Retinal pigment epithelial cell (primary cell): ENCODE measurements at places on chromosomes 1 and 21.

- DNase-seq = no peak
Measured at GRCh38 chr1:213987422-213987926, 299 bp upstream of the PROX1 start.

DNA sequence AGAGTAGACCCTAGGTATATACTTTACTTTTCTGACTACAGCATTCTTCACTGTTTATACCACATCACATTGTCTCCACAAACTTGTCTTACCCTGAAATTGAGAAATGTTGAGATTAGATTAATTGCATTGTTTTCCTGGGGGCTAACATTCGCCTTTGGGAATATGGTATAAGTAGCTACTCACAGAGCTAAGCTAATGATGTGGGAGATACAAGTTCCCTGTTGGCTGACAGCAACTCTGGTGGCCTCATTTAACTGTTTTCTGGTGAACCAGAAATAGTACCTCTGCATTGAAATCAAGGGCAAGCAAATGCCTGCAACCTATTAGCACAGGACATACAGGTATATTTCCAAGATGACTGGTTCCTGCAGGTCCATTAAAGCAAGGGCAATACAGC lies 13.2 kb upstream of the VCAM1 start:
- no peak for DNase-seq

DNA sequence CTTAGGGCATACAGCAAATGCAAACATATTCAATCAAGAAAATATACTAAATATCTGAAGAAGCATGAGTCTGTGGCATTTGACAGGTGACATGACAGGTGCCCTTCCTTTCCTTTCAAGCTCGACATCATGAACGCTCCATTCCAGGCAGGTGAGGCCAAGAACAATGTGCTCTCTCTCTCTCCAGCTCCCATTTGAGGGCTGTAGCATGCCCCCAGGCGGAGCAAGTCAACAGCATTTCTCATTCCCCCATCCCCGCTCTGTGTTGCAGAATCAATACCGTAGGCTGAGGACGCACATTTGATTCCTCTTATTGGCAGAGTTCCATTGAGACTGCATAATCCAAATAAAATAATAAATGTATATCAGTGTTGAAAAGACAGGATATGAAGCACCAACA lies 24.6 kb upstream of the PLPPR4 start:
- no peak for DNase-seq

DNA sequence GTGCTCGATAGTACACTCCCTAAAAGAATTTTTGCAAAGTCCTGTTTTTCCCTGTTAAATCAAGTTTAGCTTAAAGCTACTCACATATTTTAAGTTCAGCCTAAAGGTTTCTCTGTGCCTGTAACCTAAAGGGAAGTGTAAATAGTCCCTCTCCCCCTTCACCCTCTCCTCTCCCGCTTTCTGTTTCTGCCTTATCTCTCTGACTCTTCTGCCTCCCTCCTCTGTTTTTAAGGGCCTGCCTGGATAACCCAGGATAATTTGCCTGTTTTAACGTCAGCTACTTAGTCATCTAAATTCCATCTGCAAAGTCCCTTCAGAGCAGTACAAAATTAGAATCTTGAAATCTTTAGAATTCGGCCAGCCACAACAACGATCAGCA lies 92.6 kb downstream of the NID1 start:
- no peak for DNase-seq

DNA sequence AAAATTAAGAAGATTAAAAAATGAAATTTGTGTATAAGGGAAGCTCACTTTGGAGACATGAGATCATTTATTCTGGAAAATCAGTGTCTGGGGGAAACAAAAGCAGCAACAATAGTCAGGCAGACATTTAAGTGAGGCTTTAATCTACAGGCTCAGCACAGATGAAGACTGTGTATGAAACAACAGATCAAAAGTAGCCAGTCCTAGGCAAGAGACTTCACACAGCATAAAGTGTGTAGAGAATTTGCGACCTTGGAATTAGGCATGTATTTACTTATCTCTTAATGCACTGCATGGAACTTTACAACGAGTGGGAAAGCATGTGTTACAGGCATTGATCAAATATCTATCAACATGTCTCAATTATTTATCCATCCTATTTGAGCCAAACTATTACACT lies 1099.9 kb downstream of the PLA2G4A start:
- DNase-seq = no peak

GRCh38 chr1:206538086-206538770 lies 30.9 kb downstream of the RASSF5 start:
- DNase-seq = no peak

- DNase-seq = no peak
Measured at GRCh38 chr1:44067266-44068250, 36.3 kb upstream of the SLC6A9 start.

- DNase-seq = peak; percentile 34
Measured at GRCh38 chr1:199759268-199759730, 268.2 kb upstream of the NR5A2 start.
